ENCODE measurements at places on chromosomes 4 and X.
A peak's percentile ranks its signal among the peaks of the same experiment; 100 is the strongest.

GRCh38 chrX:44344687-44345086 lies 1.2 kb upstream of the EFHC2 start:
- DNase-seq: no peak

DNA sequence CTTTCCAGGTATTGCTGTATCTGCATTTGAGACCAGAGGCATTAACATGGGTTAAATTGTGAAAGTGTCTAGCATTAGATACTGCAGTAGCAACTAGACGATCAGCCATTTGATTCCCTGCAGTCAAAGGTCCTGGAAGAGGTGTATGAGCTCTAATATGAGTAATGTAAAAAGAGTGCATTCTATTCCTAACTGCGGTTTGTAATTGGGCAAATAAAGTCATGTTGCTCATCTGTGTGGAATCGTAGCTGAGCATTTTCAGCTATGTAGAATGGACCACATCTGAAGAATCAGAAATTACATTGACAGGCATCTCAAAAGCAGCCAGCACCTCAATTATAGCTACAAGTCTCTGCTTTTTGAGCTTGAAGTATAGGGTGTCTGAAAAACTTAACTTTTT lies 157.6 kb downstream of the ZNF518B start:
- DNase-seq: no peak

DNA sequence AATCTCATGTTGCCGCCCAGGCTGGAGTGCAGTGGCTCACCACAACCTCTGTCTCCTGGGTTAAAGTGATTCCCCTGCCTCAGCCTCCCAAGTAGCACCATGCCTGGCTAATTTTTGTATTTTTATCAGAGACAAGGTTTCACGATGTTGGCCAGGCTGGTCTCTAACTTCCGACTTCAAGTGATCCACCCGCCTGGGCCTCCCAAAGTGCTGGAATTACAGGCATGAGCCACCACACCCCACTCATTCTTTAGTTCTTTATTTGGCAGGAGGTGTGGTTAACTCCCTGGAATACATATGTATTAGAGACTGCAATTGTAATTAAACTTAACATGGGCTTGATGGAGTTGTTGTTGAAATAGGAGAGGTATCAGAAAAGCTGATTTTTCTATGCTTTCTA lies 1396.9 kb upstream of the IGFBP7 start:
- DNase-seq: no peak

- no peak for DNase-seq
These were observed 70.7 kb upstream of the PPP3CA start for GRCh38 chr4:101418055-101418454.

GRCh38 chr4:76704133-76704881 lies 193.6 kb downstream of the SOWAHB start:
- DNase-seq: peak; percentile 74

DNA sequence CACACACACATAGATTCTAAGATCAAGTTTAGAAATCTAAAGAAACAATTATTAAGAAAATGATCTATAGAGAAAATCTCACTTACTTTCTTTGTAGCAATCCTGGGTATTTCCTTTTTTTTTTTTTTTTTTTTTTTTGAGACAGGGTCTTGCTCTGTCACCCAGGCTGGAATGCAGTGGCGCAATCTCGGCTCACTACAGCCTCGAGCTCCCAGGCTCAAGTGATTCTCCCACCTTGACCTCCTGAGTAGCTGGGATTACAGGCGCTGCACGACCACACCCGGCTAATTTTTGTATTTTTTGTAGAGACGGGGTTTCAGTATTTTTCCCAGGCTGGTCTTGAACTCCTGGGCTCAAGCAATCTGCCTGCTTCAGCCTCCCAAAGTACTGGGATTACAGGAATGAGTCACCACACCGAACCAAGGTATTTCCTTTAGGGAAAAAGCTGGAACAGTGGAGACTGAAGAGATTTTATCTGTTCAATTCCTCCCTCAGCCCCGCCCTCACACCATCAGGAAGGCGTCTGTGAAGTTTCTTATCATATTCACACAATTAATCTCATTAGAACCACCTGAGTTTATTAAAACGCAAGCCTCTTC lies at the start of gene TRIML2:
Gene TRIML2 (minus strand): TSS at position 447 of the 599 bp plus-strand sequence. CDS start 4,235 bp downstream, outside the sequence.
- DNase-seq: no peak

DNA sequence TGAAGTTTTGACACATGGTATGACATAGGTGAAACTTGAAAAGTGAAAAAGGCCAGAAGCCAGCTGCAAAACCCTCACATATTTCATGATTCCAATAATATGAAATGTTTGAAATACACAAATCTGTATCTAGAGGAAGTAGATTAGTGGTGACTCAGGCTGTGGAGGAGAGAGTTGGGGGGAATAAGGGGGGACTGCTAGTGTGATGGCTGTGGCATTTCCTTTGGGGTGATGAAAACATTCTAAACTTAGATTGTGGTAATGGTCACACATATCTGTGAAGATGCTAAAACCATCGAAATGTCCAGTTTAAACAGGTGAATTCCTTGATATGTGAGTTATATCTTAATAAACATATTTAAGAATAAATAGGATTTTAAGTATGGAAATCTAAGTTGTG lies 343.5 kb upstream of the SFRP2 start:
- DNase-seq: no peak

GRCh38 chrX:7132335-7133049 lies 15.0 kb upstream of the STS start:
- DNase-seq: peak; percentile 70

DNA sequence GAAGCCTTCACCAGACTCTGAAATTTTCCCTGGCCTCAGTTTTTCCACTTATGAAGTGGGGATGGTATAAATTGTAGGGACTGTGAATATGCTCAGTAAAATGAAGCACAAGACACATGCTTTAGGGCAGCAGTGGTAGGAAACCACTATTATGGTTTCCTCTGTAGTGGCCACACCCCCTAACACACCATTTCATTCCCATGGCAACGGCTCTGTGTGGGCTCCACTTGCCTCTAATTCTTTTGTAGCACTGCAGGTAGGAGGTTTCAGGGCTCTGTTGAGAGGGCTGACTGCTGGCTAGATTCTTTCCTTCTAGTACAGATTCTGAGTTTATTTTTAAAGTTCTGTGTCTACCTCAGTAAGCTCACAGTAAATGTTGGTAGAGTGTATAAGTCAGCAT lies 3.5 kb upstream of the VMA21 start:
- DNase-seq: no peak

- peak; percentile 68 for DNase-seq
These were observed 33.0 kb downstream of the PLAC1 start for GRCh38 chrX:134625315-134625718.

DNA sequence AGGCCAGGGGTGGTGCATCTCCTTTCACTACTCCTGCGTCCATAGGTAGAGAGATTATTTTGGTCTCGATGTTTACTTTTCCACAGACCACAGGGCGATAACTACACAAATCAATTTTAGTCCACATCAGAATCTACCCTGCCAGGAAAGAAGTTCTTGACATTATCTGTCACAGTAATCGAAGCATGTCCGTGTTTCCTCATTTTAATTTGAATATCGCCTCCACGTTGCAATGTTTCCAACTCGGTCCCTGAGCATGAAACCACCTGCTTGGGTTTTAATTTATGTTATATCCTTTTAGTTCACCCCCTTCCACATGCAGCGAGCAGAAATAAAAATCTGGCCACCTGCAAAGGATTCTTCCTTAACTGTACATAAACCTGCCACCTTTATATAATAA lies 100.1 kb upstream of the ATXN3L start:
- DNase-seq: no peak

GRCh38 chr4:105709081-105709450 lies 482 bp downstream of the GSTCD start:
- peak; percentile 27 for DNase-seq

- DNase-seq: no peak
These were observed 356.6 kb downstream of the CXXC4 start for GRCh38 chr4:104138116-104138515.

- peak; percentile 98 for DNase-seq
These were observed 56.3 kb upstream of the SPRY1 start for GRCh38 chr4:123340381-123340701.

DNA sequence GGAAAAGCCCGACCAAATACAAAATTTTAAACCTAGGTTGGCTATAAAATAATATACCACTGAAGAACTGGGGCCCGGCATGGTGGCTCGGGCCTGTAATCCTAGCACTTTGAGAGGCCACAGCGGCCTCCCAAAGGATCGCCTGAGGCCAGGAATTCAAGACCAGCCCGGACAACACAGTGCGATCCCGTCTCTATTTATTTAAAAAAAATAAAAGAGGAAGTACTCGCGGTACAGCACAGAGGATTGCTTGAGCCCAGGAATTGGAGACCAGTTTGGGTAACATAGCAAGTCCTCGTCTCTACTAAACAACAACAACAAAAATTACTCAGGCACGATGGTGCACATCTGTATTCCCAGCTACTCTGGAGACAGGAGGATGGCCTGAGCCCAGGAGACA lies 44.8 kb upstream of the CDKN2AIP start:
- no peak for DNase-seq

GRCh38 chrX:94057385-94057784 lies 383.4 kb downstream of the FAM133A start:
- DNase-seq: no peak

DNA sequence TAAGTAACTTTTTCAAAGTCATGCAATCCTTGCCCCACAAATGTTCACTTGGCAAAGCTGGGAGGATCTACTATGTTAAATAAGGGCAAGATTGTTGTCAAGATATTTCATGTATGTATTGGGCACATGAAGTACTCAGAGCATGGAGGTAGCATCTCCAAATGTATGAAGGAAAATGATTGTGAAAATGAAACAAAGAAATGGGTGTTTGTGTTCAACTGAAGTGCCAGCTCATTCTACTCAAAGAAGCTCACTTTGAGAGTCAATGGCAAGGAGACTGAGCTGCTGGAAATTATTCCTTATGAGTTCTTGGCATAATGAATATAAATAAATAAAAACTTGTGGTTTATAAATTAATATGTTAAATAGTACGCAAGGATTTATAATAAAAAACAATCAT lies 124.5 kb upstream of the ARSJ start:
- no peak for DNase-seq

GRCh38 chrX:96372313-96373046 lies 312.2 kb upstream of the DIAPH2 start:
- DNase-seq: peak; percentile 77

GRCh38 chr4:14018191-14018853 lies 390.8 kb upstream of the BOD1L1 start:
- no peak for DNase-seq

Data from cardiac fibroblast (primary cell).